Dermis blood vessel endothelial cell (primary cell): ENCODE measurements at places on chromosomes 2 and 18. TPM values are rescaled to one million over a fixed set of nuclear protein-coding genes. Genes with fewer than 3 reads are reported as not detected.

The USP14 gene
- total RNA-seq, result 22.0 and 92.5 TPM in 2 replicates

The ALPI gene
- not detected in 2 replicates for total RNA-seq

The IL36B gene
- not detected in 2 replicates for total RNA-seq

The DCDC2C gene
- total RNA-seq, result under 0.01 and 0.09 TPM in 2 replicates

The TIGD1 gene
- 1.3 and 1.5 TPM in 2 replicates for total RNA-seq

The LINC00305 gene
- 0.14 TPM in 1 of 2 replicates, not detected in the other for total RNA-seq

The SLC11A1 gene
- under 0.01 and 0.05 TPM in 2 replicates for total RNA-seq

The OSR1 gene
- total RNA-seq, result 0.09 and 0.17 TPM in 2 replicates

The SOWAHC gene
- total RNA-seq, result 11.1 and 14.3 TPM in 2 replicates

The COPS7B gene
- 16.7 and 18.6 TPM in 2 replicates for total RNA-seq

The TTR gene
- not detected in 2 replicates for total RNA-seq

The IL1RN gene
- under 0.01 TPM in 1 of 2 replicates, not detected in the other for total RNA-seq

The LONRF2 gene
- under 0.01 TPM in 1 of 2 replicates, not detected in the other for total RNA-seq

The CCDC85A gene
- 15.8 and 21.4 TPM in 2 replicates for total RNA-seq

The DNAJB2 gene
- total RNA-seq, result 24.0 and 27.7 TPM in 2 replicates

The KIF1A gene
- total RNA-seq, result 0.05 TPM in 1 of 2 replicates, not detected in the other
